Coronary artery (tissue), 2 donors: ENCODE measurements at places on chromosomes 13 and 19.

- no peak for DNase-seq
Observed at GRCh38 chr13:46605076-46605824, 52.3 kb downstream of the LRCH1 start.

GRCh38 chr13:31951215-31951678, 80.3 kb upstream of the FRY start:
- no peak for DNase-seq

- peak; percentile 88 for DNase-seq
Observed at GRCh38 chr19:39401549-39402345, 4.9 kb upstream of the ZFP36 start.

- no peak for DNase-seq
Observed at GRCh38 chr19:31338069-31338776, 11.0 kb downstream of the TSHZ3 start.

- DNase-seq = no peak
Observed at GRCh38 chr19:15381864-15382263, 2.3 kb upstream of the AKAP8 start.

DNA sequence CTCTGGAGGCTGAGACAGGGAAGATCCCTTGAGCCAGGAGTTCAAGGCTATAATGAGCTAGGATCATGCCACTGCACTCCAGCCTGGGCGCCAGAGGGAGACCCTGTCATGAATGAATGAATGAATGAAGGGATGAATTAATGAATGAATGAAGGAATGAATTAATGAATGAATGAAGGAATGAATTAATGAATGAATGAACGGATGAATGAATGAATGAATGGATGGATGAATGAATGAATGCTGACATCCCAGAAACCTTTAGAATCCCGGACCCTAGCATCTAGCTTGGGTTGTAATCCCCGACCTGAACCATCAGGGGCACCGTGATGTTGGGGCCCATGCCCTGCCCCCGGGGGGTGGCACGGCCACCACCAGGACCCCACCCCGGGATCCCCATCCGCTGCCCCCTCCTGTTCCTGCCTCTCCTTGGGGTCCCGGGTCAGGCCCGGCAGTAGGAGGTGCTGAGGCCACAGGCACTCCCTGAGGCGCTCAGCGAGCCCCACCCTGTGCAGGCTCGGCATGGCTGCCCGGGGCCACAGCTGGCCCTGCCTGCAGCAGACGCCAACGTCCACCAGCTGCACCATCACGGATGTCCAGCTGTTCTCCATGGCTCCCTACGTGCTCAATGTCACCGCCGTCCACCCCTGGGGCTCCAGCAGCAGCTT, 3.4 kb downstream of the EBI3 start:
- DNase-seq = no peak

- no peak for DNase-seq
Observed at GRCh38 chr13:33426131-33426530, 140.6 kb upstream of the STARD13 start.

- DNase-seq = no peak
Observed at GRCh38 chr13:83753912-83754624, 128.2 kb downstream of the SLITRK1 start.

- DNase-seq = no peak
Observed at GRCh38 chr13:53442979-53443378, 414.4 kb downstream of the OLFM4 start.

GRCh38 chr19:7373862-7374261, 25.1 kb downstream of the ARHGEF18 start:
- no peak for DNase-seq

- DNase-seq = peak; percentile 92
Observed at GRCh38 chr19:18274781-18275356, 617 bp upstream of the IQCN start.

DNA sequence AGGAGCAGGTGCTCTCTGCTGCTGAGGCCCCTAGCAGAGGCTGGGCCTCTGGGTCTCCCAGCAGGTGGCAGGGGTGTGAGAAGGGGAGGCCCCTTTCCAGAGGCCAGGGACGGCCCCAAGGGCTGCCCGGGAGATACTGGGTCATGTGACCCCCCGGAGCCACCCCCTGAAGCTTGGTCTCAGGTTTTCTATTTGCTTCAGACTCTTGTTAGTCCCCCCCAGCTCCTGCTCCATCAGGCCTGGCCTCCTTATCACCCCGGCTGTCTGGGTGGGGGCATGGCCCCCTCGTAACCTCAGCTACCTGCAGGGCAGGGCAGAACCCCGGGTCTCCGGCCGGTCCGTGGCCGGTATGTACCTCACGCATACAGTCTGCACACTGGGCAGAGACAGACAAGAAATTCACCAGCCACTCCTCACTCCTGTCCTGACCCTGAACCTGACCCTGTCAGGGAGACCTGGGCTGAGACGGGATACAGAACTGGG, 13.2 kb upstream of the TCF3 start:
- DNase-seq = no peak

DNA sequence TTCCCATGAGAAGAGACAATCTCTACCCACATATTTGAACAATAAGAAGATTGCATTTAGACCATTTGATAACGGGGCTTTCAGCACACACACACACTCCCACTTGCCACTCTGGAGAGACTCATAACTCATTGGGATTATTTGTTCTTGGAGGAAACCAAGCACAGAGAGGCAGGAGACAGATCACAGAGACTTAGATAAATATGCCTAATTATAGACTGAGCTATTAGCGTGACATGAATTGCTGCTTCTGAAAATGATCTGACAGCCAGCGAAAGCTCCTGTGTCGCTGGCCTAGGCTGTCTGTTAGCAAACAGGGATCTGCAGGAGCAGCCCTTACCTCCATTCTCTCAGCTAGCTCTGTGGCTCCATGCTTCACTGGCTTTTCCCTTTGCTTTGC, 111.4 kb downstream of the CCNA1 start:
- no peak for DNase-seq

- no peak for DNase-seq
Observed at GRCh38 chr19:53875602-53876325, 6.2 kb upstream of the PRKCG start.

DNA sequence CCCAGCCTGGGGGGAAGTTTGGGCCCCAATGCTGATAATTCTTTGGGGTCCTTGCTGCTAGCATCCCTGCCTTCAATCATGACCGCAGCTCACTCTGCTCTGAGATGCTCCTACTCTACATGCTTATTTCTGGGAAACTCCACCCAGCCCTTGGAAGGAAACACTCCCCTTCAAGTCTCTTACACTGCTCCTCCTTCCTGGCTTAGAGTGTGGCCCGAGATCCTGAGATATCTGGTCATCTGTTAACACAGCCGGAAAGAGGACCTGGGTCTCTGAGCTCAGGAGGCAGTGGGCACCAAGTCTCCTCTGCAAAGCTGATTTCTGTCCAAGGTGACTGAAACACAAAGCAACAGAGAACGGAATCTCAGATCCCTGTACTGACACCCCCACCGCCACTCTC, 33.0 kb downstream of the CYP4F2 start:
- DNase-seq = no peak

GRCh38 chr13:93687261-93687660, 460.7 kb downstream of the GPC6 start:
- DNase-seq = no peak

- DNase-seq = no peak
Observed at GRCh38 chr19:2214251-2214650, 21.9 kb downstream of the PLEKHJ1 start.

DNA sequence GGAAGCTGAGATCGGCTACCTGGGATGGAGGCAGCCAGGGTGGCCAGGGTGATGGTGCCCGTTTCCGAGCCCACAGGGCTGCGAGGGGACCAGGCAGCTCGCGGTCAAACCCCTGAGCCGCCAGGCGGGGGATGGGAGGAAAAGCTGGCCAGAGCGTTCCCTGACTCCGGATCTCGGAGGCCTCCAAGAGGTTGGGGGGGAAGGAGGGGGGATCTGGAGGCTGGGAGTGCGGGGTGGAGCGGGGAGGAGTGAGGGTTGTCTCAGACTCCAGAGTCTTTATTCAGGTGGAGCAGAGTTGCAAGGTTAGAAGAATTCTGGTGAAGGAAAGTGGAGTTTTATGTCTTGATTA, 1.1 kb downstream of the CACNG7 start:
- no peak for DNase-seq

- no peak for DNase-seq
Observed at GRCh38 chr13:76319921-76320320, 566.3 kb downstream of the KCTD12 start.

DNA sequence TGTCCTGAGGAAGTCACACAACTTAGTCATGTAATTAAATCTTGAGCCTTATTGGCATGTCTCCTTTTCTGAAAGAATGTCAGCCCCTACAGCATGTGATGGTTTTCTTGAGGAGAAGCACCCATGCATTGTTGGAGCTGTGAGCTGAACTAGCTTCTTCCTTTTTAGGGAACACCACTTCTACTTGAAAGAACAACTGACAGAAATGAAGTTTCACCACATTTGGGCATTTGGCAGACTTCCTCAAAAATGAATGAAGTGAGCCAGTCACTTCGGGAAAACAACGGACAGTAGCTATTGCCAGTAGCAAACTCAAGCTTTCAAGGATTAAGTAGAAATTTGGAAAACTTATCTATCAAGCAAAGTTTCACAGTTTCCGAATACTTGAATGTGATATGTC, 1351.3 kb downstream of the EFNB2 start:
- no peak for DNase-seq

GRCh38 chr13:86892330-86892729, 778.8 kb upstream of the SLITRK5 start:
- DNase-seq = no peak

DNA sequence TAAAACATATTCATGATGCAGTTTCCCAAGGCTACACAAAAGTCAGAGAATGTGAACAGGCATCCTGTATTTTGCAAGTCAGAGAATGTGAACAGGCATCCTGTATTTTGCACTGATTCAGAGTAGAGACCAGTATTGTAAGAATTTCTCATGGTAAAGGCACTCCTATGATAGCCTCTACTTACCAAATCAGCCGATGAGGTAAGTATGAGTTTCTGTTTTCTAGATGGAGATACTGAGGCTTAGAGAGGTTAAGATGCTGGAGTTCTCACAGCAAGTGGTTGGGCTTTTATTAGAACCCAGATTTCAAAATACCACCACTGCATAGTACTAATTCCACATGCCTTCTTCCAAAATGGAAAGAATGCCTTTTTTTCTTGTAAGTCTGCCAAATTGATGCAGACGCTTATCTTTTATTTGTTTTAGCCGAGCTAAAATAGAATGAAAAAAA, 12.3 kb downstream of the TPT1 start:
- DNase-seq = no peak

GRCh38 chr19:30630289-30631032, 258.3 kb downstream of the ZNF536 start:
- DNase-seq = no peak

- no peak for DNase-seq
Observed at GRCh38 chr13:25920931-25921330, 130.9 kb downstream of the SHISA2 start.

DNA sequence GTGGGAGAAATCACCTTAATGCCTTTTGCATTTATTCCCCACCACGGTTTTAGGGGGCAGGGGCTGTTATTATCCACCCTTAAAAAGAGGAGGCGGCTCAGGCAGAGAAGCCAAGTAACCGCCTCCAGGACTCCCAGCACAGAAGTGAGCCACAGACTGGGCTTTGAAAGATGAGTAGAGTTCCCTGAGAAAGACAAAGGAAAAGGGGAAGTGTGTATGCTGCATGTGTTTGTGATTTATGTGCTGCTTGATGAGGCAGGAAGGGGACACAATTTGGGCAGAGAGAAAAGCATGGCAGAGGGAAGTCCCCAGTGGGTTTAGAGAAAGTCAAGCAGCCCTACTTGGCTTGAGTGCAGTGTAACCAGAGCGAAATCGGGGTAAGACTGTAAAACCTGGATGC, 85.0 kb downstream of the DOCK9 start:
- DNase-seq = no peak

DNA sequence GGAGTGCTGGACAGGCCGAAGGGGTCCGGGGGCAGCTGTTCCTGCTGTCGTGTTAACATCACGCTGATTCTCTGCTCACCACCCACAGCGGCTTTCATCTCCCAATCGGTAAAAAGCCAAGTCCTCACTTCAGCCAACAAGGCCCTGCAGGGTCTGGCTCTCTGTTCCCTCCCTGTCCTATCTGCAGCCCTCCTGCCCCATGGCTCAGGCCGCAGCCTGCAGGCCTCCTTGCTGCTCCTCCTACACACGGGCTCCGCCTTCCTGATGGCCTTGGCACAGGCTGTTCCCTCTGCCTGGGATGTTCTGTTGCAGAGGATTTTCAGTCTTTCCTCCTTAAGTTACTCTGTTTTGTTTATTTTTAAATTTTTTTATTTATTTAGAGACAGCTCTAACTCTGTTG, 22.2 kb downstream of the FUZ start:
- DNase-seq = no peak

GRCh38 chr13:73224703-73225102, 165.9 kb downstream of the KLF5 start:
- no peak for DNase-seq

- no peak for DNase-seq
Observed at GRCh38 chr19:17311455-17312188, 2.3 kb downstream of the DDA1 start.

GRCh38 chr13:47865883-47866282, 135.2 kb downstream of the SUCLA2 start:
- no peak for DNase-seq

DNA sequence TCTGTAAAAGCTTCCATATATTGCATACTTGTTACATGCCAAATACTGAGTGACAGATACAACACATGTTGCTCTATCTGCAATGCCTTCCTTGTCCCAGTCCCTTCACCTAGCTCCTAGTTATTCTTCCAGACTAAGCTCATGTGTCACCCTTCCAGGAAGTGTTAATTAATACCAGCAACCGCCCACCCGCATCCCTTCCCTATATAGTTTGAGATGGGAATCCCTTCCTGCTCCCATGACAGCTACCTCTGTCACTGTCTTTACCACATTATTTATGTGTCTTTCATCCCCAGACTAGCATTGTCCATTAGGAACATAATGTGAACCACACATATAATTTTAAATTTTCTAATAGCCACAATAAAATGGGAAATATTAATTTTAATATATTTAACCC, 49.5 kb upstream of the FRY start:
- DNase-seq = no peak

DNA sequence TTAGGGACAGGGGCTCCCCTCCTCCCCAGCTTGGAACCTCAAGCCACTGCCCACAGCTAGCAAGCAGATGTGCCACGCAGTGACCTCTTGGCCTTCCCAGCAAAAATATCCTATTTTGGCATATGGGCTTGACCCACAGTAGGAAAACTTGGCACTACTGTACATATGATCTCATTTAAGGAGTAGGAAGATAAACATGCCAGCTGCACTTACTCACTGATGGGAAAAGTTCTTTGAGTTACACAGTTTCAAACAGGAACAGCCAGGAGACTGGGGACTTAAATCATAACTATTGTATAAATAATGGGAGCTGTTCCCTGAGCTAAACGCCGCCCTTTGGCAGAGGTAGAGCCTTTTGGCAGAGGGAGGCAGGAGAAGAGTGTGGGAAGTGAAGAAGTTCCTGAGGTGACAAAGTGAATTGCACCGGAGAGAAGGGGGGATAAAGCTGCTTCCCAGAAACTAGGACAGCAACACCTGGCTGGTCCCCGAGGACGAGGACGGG, 6.1 kb downstream of the SACS start:
- DNase-seq = no peak
